ENCODE measurements at places on chromosomes 7 and 10.
A peak's percentile ranks its signal among the peaks of the same experiment; 100 is the strongest.

DNA sequence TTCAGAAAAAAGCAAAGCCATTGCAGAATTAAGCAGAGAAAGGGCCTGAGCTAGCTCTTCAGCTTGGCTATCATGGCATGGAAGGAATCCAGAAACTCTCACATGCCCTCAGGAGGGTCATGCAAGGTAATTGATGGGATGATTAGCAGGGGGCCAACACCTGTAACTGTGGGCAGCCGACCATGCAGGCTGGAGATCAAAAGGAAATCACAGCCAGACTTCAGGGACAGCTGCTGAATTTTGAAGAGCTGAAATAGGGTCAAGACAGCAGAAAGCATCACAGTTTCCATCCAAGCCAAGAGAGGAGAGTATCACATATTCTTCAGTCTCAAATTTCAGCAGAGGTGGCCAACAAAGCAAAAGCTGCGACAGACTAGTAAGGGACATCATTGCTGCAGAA, 239.6 kb upstream of the STEAP1 start:
- no peak for DNase-seq

DNA sequence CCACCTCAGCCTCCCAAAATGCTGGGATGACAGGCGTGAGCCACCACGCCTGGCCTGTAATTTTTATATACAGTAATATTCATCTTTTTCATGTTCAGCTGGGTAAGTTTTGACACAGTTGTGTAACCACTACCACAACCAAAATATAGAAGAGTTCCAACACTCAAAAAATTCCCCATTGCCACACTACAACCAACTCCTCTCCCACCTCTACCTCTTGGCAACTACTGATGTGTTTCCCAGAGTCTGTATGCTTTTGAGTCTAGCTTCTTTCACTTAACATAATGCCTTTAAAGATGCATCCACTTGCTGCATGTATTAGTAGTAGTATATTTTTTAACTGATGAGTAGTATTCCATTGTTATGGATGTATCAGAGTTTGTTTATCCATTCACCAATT, 90.7 kb downstream of the SRPK2 start:
- DNase-seq = peak; percentile 50

GRCh38 chr10:14270370-14270769, 60.4 kb downstream of the FRMD4A start:
- no peak for DNase-seq

DNA sequence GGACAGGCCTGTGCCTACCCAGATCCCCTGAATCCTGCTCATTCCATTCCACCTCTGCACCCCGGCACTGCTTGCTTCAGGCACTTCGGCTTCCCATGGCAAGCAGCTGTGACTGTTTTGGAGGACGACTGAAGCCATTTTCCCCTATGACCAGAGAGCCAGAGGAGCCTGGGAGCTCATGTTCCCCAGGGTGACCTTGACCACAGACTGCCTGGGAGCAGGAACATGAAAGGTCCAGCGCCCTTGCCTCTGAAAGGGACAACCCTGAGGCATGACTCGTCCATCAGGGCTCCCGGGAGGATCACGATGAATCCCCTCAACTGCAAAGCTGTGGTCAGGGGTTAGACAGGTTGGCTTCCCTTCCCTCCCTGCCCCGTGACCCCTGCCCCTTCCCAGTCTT, 16.7 kb upstream of the HMX3 start:
- DNase-seq = no peak

- DNase-seq = no peak
Observed at GRCh38 chr7:158113321-158114025, 474.1 kb downstream of the PTPRN2 start.

GRCh38 chr7:99437946-99438572, 539 bp downstream of the PTCD1 start:
- DNase-seq = no peak

DNA sequence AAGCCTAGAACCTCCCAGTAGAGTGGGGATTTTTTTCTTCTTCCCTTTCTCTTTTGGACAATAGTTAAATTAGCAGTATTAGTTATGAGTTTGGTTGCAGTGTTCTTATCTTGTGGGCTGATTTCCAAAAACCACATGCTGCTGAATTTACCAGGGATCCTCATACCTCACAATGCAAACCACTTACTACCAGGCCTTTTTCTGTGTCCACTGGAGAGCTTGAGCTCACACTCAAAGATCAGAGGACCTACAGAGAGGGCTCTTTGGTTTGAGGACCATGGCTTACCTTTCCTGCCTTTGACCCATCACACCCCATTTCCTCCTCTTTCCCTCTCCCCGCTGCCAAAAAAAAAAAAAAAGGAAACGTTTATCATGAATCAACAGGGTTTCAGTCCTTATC, 5.4 kb downstream of the OPN1SW start:
- no peak for DNase-seq

DNA sequence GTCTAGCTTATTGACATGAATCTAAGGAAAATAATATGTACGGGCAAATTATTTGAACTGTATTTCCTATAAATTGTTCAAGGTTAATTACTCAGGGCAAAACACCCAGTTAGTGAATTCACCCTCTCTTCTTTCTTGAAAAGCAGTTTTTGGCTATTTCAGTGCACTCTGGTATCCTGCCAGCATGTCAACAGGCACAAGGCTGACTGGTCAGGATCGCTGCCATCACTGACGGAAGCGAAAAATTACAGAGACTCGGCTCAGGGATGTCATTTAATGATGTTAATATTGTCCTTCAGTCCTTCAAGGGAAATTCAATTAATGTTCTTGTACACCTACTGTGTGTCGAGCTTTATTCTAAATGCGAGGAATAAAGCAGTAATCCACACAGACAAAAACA, 28.3 kb upstream of the OLAH start:
- DNase-seq = no peak

GRCh38 chr7:105839266-105839665, 37.1 kb downstream of the ATXN7L1 start:
- DNase-seq = no peak

- no peak for DNase-seq
Observed at GRCh38 chr10:66321723-66322665, 603.8 kb upstream of the LRRTM3 start.

DNA sequence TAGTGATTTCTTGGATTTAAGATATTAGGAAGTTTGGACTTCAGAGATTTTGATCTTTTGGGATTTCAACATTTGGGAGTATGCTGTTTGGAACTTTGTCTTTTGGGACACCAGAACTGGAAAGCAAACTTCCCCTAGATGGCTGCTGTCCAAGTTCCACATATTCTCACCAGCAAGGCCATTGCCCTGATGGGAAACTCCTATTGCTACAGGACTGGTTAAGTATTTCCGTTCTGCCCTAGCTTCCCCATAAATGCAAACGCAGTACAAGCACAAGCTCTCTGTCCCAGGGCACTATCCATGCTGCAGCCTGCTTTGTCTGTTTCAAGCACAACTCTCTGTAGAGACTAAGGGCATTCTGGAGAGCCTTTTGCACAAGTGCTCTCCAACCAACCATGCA, 79.3 kb upstream of the SLC25A13 start:
- DNase-seq = no peak

GRCh38 chr10:82535457-82535856, 660.5 kb downstream of the NRG3 start:
- DNase-seq = no peak

- no peak for DNase-seq
Observed at GRCh38 chr7:20153999-20154398, 63.2 kb downstream of the MACC1 start.

GRCh38 chr10:132422903-132423825, 26.2 kb downstream of the PWWP2B start:
- DNase-seq = peak; percentile 49

DNA sequence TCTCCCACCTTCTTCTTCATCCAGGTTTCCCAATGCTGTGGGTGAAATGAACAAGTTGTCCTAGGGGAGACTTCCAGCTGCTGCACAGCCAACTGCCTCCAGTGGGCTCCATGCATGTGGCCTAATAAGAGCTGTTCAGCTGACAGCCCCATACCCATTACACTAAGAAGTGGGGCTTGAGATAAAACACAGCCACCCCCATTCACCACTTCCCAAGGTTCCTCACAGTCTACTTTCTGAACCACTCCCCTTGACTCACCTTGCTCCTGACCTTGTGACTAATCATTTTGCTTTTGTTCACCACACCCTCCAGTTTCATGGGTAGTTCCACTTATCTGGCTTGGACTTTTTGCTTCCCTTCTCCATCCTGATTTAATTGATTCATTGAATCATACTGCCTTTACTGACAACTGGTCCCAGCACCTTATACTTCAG, 119.3 kb downstream of the CABCOCO1 start:
- DNase-seq = no peak

GRCh38 chr7:47190462-47190861, 391.4 kb downstream of the TNS3 start:
- DNase-seq = no peak

DNA sequence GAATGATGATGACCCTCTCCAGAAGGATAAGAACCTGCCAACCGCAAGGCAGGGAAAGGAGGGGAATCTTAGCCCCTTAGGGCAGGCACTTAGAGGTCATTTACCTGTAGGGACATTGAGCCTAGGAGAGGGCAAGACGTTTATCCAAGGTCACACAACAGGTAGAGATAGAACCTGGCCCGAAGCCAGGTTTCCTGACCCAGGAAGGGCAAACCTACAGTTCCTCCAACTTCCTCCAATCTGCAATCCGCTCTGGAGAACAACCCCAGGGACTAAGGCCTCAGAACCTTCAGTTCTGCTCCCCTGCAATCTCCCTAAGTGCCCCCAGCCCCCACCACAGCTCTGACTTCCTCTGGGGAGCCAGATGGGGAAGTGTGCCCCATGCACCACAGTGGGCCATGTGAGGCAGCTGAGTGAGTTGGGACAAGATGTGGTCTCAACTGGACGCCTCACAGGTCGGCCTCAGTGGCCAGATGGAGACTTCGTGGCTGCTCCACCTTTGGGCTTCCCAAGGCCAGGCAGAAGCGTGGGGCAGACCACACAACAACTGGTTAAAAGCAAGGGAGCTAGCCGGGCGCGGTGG, 1.4 kb upstream of the PSAP start:
- no peak for DNase-seq

GRCh38 chr10:115860182-115861107, 412.6 kb downstream of the GFRA1 start:
- DNase-seq = no peak

- DNase-seq = no peak
Observed at GRCh38 chr10:13830385-13830784, 243.6 kb downstream of the PRPF18 start.

DNA sequence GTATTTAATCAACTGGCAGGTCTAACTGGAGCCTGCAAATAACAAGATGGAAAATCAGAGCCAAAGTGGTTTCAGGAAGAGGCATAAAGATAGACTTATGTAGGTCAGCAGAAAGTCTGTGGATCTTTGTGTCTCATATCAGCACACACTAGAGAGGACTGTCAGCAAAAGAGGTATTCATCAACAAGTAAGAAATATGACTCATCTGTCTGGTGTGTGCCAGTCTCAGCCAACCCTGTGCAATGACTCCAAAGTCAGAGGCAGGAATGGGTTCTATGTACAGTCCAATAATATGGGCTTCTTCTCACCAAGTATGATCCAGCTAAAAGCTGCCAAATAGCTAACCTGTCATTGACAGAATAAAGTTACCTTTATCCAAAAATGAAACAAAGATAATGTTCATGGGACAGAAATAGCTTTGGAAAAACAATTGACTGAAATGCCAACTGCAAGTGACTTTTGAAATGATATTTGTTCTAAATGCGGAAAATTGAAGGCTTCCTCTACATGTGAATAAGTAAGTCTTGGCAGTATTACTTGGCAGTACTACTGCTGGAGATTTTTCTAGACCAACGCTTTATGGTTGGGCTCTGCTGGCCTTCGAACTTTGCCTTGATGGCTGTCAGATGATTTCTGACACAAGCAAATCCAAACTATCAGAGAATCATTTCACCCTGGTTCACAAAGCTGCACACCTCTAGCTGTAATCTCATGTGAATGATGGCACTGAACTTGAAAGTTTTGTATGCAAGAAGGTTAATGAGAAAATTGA, 272.3 kb upstream of the SEMA3C start:
- no peak for DNase-seq
